ENCODE measurements at places on chromosomes 12 and 14.

DNA sequence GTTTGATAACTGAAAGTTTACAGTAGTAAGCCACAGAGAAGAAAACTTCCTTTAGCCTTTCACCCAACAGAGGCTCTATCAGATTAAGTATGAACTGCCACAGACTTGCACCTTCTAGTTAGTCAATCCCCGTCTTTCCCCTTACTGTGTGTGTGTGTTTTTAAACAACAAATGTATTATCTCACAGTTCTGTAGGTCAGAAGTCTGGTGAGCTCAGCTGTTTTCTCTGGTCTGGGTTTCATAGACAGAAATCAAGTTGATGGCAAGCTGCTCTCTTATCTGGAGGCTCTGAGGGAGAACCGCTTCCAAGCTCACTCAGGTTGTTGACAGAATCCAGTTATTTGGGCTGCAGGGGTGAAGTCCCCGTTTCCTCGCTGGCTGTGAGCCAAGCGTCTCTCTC lies 320.5 kb downstream of the PRKD1 start:
- DNase-seq: no peak

GRCh38 chr14:101781240-101782061 lies 19.9 kb downstream of the PPP2R5C start:
- no peak for DNase-seq

GRCh38 chr14:64684091-64684490 lies 20.1 kb upstream of the PLEKHG3 start:
- DNase-seq: no peak

- DNase-seq: peak; percentile 4
Measured at GRCh38 chr14:58598804-58599525, 38.8 kb upstream of the DACT1 start.

GRCh38 chr12:49126852-49127763 lies 4.1 kb downstream of the TUBA1B start:
- peak; percentile 17 for DNase-seq

GRCh38 chr12:64452559-64453329 lies 824 bp downstream of the TBK1 start:
- DNase-seq: peak; percentile 15

- DNase-seq: no peak
Measured at GRCh38 chr12:19998961-19999804, 369.2 kb upstream of the PDE3A start.

DNA sequence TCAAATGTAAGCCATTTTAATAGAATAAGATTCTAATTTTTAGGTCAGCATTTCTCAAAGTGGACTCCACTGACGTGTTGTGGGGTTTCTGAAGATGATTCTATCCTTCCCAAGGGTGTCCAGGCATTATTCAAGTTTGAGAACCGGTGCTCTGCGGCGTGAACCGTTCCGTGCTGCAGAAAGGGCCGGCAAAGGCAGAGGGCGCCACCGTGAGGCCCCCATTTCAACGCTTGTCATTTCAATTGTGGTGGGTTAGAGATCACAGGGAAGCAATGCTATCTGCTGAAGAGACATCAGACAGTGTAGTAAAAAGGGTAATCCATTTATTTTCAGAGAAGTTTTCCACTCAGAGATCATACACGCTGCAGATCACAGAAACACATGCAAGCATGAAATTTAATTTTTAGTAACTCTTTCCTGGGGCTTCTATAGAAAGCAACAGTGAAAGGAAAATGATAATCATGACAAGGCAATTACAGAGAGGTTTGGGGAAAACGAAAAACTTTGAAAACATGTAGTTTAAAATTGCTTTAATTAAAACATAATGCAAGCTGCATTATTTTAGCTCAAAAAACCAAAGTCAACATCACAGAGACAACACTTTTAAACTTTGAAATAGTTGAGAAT lies 201.7 kb downstream of the EXOC5 start:
- DNase-seq: peak; percentile 51

DNA sequence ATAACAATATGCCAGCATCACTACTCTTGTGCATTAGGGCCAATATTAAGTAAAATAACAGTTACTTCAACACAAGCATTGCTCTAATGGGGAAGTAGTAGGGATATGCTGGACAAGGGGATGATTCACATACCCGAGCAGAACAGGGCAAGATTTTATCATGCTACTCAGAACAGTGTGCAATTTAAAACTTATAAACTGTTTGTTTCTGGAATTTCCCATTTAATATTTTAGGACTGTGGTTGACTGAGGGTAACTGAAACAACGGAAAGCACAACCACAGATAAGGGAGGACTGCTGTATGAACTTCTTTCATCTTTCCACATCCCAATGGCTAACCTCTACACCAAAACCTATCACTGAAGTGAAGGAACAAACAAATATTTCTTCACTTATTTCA lies 36.8 kb downstream of the SARNP start:
- DNase-seq: peak; percentile 3

GRCh38 chr14:39265033-39265432 lies 31.3 kb downstream of the MIA2 start:
- DNase-seq: no peak

GRCh38 chr14:51482102-51482501 lies 169.6 kb upstream of the FRMD6 start:
- no peak for DNase-seq

- DNase-seq: no peak
Measured at GRCh38 chr12:81758421-81759189, 545 bp downstream of the PPFIA2 start.

- no peak for DNase-seq
Measured at GRCh38 chr14:29536886-29537511, 390.6 kb downstream of the PRKD1 start.

DNA sequence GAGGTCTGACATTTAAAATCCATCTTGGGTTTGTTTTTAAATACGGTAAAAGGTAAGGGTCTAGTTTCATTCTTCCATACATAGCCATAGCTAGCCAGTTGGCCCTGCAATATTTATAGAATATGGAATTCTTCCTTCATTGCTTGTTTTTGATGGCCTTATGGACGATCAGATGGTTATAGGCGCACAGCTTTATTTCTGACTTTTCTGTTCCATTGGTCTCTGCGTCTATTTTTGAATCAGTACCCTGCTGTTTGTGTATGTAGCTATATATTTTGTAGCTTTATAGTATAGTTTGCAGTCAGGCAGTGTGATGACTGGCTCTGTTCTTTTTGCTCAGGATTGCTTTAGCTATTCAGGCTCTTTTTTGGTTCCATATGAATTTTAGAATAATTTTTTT lies 366.8 kb upstream of the MIS18BP1 start:
- no peak for DNase-seq

GRCh38 chr14:70698288-70698687 lies 56.6 kb downstream of the TTC9 start:
- DNase-seq: no peak

GRCh38 chr14:75578102-75578785 lies at the start of gene FLVCR2:
Gene FLVCR2 (plus strand): TSS chr14:75578620. CDS start chr14:75578973, 353 bp downstream.
- no peak for DNase-seq

DNA sequence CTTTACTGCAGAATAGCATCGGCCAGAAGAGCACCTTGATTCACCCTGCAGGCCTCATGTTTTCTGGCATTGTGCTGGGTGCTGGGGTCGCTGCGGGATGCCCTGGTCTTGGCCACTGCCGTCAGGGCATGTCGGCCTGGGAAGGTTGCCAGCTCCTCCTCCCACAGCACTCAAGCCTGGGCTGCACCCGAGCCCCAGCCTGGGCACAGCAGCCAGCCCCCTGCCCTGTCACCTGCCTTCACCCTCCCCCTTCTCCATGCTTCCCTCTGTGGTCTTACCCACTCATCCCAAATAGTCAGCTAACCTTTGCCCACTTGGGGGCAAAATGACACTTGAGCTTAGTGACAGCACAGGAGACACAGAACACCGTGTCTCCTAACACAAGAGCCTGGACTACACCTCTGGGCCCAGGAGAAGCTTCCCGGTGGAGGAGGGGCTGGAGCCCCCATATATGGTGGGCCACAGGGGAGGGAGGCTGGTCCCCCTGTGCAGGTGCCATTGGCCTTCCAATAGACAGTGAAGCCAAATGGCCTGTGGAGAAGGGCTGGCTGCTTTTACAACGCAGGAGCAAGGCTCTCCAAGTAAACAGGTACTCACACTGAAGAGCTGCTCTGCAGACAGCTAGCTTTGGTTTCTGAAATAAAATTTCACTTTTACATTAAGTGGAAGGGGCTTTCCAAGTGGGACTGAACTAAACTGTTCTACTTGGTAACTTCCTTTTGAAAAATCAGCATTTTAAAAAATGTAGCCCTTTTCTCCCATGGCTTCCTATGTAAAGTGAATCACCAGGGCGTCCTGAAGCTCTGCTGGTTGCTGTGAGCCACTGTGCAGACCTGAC lies 51.2 kb upstream of the AMN start:
- peak; percentile 15 for DNase-seq

DNA sequence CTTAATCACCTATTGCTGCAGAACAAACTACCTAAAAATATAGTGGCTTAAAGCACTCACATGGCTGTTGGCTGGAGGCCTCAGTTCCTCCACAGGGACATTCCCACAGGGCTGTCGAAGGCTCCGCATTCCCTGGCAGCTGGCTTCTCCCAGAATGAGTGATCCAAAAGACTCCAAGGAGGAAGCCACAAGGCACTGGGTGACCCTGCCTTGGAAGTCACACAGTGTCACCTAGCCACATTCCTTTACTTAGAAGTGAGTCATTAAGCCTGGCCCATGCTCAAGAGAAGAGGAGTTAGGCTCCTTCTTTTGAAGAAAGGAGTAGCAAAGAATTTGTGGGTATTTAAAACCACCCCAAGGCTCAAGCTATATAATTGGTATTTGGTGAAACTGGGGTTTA lies 63.9 kb upstream of the MAP1LC3B2 start:
- no peak for DNase-seq

GRCh38 chr12:129701631-129702101 lies 202.2 kb downstream of the TMEM132D start:
- DNase-seq: no peak

DNA sequence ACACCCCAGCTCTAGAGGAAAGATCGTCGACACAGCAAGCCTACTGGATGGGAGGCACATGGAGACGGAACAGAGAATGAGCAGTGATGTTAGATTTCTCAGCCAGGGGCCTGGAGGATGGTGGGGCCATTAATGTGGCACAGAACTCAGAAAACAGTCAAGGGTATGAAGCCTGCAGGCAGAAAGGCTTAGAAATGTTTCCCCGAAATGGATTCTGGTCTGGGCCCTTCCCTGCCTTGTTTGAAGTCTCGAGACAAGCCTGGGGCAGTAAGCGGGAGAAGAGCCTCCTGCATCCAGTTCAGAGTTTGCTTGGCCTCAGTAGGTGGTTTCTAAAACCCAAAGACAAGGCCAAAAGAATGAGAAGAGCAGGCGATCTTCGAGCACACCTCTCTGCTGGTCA lies 158.4 kb downstream of the NTF3 start:
- DNase-seq: no peak

GRCh38 chr12:99732131-99732530 lies 84.6 kb downstream of the GARIN6 start:
- DNase-seq: no peak

DNA sequence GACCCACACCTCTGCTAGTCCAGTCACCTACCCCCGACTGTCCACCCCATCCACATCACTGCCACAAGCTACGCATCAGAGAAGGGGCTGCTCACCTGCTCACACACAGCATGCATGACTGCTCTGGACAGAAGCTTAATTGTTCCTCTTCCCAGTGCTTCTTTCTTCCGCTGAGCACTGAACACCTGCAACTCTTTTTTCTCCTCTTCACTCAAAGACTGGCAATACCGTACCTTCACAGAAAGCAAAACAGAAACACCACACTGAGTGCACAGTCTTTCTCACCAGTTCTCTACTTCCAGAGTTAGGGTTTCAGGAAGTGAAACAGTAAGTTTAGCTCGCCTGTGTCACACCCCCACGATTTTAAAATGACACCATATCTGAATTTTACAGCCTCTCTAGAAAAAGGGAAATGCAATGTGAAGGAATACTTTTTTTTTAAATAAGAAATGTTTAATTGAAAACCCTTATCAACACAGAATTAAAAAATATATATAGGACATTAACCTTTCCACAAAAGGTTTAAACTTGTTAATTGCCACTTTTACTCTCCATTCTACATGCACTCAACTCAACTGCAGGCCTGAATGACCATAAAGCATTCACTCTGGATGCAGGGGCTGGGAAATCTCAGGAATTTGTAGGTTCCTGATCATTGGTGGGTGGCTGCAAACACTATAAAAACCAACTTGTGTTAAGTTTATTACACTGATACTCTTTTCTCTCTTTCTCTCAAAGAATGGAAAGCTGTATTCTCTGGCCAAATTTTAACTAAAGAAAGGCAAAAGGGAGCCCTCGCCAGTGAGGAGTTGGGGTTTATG lies 120.0 kb downstream of the PRICKLE1 start:
- peak; percentile 41 for DNase-seq

DNA sequence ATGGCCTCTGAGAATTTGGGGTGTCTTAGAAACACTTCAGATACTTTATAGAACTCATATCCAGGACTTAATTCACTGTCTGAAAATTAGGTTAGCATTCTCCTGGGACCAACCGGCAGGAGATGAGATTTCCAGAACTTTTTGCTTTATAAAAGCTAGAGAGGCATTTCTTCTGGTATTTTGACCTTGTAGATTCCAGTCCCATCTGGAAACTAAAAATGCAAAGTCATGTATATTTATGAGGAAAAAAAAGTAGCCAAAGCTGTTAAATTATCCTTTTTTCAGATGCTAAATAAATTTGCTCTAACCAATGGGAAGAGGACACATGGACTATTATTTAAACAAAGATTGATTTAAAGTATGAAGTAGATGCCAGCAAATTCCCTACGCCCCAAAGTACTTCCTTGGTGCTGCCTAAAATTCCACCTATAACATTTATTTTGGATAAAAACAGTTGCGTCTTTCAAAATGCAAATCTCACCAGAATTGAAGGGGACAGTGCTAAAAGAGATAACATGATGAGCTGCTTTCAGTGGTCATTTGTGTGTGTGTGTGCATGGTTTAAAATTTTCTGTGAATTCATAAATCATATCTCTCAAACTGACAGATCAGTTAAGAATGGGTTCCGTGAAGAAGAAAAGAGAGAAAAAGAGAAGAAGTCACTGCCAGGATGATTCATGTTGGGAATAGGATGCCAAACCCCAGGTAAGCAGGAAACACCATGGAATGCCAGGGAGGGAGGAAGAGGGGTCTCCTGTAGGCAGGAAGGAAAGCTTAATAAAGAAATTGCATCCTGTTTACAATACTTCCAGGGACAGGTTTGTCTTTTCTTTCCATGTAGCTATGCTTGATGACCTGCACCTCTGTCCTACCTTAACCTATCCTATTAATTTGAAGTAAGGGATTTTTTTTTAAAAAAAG lies 97.7 kb upstream of the RGS6 start:
- DNase-seq: no peak

GRCh38 chr12:119005913-119006312 lies 24.6 kb downstream of the SRRM4 start:
- no peak for DNase-seq
